Stimulated activated CD4-positive, alpha-beta T cell treated with anti-CD3 and anti-CD28 coated beads, TNF-alpha, amount 100 ng/mL, for 24 hours (primary cell): ENCODE measurements at places on chromosomes 11 and 22.

- DNase-seq: peak; percentile 45
These were observed 11.9 kb upstream of the MDK start for GRCh38 chr11:46369458-46370152.

DNA sequence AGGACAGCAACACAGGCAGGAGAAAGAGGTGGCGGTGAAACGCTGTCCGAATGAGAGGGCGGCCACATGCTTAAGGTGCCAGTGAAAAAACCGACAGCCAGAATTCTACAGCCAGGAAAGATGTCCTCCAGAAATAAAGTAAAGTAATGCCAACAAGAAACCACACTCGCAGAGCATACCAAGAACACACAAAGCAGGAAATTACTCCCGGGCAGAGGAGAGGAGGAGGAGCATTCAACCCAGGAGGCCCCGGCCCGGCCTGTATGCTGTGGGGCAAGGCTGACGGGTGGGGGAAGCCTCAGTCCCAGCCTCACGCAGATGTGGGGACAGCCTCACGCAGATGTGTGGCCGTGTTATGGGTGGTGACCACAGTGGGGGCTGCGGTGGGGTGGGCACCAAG, 28.0 kb downstream of the CHID1 start:
- DNase-seq: no peak

DNA sequence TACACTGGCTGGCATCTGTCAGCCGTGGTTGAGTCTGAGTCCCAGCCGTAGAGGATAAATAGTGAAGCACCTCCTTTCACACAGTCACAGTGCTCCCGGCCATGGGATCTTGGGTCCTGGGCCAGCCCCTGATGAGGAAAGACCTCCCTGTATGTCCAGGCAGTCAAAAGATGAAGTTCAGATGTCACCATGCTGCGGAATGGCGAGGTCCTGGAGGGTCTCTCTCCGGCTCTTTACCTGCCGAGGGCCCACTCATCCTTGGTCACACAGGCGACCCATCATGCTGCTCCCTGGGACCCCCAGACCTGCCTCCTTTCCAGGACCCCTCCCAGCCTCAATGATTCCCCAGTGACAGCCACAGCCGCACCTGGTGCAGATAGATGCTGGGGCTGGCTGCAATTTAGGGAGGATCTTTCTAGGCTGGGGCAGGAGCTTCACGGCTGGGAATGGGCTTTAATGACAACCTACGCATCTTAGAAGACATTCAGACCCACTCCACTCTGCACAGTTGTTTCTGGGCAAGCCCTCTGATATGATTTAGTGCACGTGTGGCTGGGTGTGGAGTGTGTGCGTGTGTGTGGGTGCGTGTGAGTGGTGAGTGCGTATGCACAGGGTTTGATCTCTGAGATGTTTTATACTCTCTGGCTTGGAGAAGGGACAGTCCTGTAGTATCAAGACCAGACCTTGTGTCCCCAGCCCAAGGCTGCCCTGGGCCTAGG, 79.7 kb downstream of the FBLN1 start:
- DNase-seq: no peak

GRCh38 chr11:121634889-121635288, 182.1 kb upstream of the SORL1-AS1 start:
- DNase-seq: no peak
